ENCODE measurements at places on chromosomes 6 and 20. TPM values are rescaled to one million over a fixed set of nuclear protein-coding genes. Genes with fewer than 3 reads are reported as not detected.

HAO1 gene
- total RNA-seq: not detected

EPB41L1 gene
- 91.2 TPM for total RNA-seq

AKAP12 gene
- 143 TPM for total RNA-seq

OR2J2 gene
- total RNA-seq: 0.12 TPM

TMC2 gene
- total RNA-seq: not detected

HLA-DRA gene
- 136 TPM for total RNA-seq

MAP3K5 gene
- 8.3 TPM for total RNA-seq

LY6G5C gene
- 1.1 TPM for total RNA-seq

DEFB132 gene
- total RNA-seq: 0.18 TPM

GJA10 gene
- not detected for total RNA-seq

CPNE5 gene
- total RNA-seq: 14.2 TPM

WFDC12 gene
- not detected for total RNA-seq

Measured in metanephros (tissue), 2 donors.